ENCODE measurements at places on chromosomes 5 and 9.

DNA sequence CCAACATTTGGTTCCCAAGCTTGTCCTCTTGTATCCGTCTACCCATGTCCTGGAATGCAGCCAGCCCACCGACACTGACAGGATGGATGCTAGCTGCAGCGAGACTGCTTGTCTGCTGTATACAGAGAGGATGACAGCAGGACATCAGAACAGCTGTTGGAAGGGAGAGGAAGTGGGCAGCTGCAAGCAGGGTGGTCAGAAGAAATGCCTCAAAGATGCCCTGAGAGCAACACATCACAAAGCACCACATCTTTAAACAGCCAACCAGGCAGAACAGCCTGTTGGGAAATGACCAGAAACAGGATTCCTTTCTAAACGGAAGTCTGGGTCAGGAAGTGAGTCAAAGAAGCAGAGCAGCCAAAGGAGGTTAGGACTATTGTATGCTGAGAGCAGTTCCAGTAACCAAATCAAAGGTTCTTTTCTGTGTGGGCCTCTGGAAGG lies 219.1 kb downstream of the NDUFS4 start:
- DNase-seq, result no peak

DNA sequence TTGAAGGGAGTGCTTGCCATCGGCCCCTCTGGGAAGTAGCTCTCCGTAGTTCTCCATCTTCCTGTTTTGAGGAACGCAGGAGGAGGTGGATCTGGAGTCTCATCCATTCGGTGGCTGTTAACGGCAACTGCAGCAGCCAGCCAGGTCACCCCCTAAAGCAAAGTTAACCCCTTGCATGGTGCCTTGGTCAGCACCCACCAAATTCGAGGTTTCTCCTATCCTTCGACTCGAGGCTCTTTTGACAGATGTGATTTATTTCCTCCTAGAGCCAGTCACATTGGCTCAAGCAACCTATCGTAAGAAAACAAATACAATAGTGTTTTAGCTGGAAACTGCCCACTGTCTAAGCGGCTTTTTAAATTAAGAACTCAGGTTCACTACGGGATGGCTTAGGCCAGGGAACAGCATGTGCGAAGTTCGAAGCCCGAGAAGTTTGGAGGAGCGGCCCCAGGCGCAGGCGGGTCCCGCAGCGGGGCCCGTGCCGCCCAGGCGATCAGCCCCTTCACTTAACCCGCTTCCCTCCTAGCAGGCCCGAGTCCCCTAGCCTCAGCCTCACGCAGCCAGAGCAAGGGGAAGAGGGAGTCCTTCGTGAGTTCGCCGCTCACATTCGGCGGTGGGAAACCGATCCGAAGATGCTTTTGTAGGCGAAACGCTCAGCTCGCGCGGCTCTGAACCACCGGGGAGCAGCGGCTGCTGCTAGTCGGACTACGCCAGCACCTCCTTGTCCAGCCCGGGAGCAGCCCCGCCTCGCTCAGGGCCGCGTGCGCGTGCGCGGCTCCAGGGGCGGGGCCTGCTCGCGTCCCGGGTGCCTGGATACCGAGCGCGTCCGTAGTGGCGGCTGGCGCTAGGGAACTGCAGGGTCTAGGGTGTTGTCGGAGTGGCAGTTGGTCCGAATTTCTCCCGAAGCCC lies at the start of gene ROPN1L:
Gene ROPN1L, plus strand, starts transcription at position 797 of the 909 bp plus-strand sequence. CDS start 289 bp downstream, outside the sequence.
- DNase-seq, result peak; percentile 84

- no peak for DNase-seq
Measured at GRCh38 chr9:106648799-106649198, 214.2 kb upstream of the ZNF462 start.

DNA sequence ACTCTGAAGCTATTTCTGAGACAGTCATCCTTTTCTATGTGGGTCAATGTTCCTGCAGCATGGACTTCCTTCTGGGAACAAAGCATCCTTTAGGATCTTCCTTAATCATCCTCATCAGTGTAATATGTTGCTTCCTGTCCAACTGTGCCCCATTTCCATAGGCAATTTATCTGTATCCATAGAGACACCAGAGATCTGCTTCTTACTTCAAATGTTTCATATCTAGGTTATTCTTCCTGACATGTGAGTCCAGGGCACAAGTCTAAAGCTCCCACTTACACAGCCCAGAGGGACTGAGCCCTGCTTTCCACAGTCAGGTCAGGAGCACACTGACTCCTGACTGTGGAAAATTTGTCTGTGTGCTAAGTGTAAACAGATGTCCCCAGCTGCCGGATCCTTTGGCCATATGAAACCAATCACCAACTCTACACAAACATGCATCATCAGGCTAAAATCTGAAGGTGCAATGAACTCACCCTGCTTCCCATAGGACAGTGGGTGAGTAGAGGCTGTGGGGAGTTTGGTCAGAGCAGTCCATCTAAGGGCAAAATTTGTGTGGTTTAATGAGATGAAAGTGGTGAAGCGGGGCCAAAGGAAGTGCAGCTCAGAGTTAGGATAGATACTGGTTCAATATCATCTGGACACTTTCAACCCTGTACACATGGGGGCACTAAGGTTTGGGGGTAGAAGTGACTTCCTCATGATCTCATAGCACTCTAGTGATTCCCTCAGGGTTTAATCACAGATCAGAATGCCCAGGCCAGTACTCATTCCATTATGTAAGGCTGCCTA lies 85.2 kb upstream of the TNC start:
- no peak for DNase-seq

- peak; percentile 26 for DNase-seq
Measured at GRCh38 chr9:92747459-92748232, 17.0 kb downstream of the BICD2 start.

GRCh38 chr5:155027993-155028629 lies 14.6 kb downstream of the KIF4B start:
- DNase-seq, result no peak

DNA sequence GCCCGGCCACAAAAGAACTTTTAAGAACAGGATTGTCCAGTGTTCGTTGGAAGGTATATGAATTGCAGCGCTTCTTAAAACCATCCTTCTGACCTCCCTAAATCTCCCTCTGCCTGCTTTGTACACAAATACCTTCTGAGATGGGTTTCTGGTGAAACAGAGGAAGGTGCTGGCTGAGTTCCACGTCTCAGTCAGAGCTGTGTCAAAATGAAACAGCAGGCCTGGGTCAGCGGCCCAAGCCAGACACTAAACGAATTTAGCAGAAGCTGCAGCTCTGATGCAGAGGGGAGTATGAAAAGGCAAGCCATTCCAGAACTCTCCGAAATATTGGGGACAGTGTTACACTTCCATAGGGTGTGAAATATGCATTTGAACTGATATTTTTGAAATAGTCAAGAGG lies 37.8 kb upstream of the CRB2 start:
- DNase-seq, result no peak

GRCh38 chr9:122113574-122113973 lies 20.5 kb upstream of the TTLL11 start:
- no peak for DNase-seq

GRCh38 chr9:122015170-122015821 lies 77.8 kb downstream of the TTLL11 start:
- DNase-seq, result no peak

Data from NCI-H460 (cell line).